ENCODE measurements at places on chromosomes 16 and 17.

GRCh38 chr17:11813278-11813677 is 184.0 kb downstream of the ZNF18 start:
- DNase-seq, result no peak

GRCh38 chr16:48366165-48367093 is 18.8 kb downstream of the SIAH1 start:
- DNase-seq, result peak; percentile 74

DNA sequence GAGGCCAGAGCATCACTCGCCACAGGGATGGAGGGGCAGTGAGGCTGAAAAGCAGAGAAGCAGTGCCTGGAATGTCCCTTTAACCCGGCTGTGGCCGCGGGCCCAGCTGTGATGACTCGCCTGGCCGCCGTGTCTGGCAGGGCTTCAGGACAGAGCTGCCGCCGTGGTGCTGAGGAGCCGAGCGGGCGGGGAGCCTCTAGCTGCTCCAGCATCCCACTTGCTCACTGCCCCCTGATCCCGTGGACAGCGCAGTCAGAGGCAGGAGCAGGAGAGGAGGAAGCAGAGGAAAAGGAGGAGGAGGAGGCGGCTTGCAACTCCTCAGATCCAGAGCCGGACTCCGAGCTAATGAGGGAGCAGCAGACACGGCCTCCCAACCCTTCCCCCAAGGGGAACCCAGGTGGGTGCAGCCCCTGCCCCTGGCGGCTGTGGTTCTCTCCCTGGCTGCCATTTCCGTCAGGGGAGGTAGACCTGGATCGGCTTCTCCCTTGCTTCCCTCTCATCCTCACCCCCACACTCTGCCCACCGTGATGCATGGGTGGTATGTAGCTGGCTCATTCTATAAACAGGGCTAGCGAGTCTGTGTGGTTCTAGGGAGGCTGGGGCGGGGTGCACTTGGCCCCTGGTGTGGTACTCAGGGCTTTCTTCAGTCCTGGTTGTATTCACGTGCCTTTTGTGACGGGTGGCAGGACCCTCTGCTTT is 165.7 kb downstream of the CMIP start:
- peak; percentile 54 for DNase-seq

- peak; percentile 68 for DNase-seq
Observed at GRCh38 chr16:89322321-89323119, 105.0 kb downstream of the ZNF778 start.

GRCh38 chr16:75616521-75617010 is 6.5 kb downstream of the ADAT1 start:
- DNase-seq, result no peak

GRCh38 chr16:4925791-4926190 is 11.2 kb downstream of the PPL start:
- DNase-seq, result no peak

DNA sequence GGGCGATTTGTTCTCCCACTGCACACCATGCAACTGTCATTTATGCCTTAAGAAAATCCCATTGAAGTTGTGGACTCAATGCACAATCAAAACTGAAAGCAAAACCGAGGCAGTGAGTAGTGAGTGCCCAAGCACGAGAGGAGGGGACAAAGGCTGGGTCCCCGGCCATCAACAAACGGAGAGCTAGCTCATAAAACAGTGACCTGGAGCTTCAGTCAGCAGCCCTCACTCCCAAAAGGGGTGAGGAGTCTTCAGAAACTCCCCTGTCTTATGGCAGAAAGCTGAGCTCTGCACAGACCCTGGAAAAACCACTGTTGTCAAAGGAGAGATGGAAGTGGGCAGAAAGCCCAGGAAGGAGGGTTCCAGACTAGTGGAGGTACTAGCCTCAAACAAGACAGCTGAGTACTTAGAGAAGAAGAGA is 96.9 kb downstream of the ADCY9 start:
- peak; percentile 41 for DNase-seq

- no peak for DNase-seq
Observed at GRCh38 chr17:55312852-55313251, 48.1 kb downstream of the HLF start.

- no peak for DNase-seq
Observed at GRCh38 chr17:292531-293382, 59.9 kb downstream of the RPH3AL start.
